ENCODE measurements at places on chromosomes 3 and 15.
A peak's percentile ranks its signal among the peaks of the same experiment; 100 is the strongest.

GRCh38 chr3:165440380-165440779, 244.2 kb upstream of the SLITRK3 start:
- DNase-seq = no peak

DNA sequence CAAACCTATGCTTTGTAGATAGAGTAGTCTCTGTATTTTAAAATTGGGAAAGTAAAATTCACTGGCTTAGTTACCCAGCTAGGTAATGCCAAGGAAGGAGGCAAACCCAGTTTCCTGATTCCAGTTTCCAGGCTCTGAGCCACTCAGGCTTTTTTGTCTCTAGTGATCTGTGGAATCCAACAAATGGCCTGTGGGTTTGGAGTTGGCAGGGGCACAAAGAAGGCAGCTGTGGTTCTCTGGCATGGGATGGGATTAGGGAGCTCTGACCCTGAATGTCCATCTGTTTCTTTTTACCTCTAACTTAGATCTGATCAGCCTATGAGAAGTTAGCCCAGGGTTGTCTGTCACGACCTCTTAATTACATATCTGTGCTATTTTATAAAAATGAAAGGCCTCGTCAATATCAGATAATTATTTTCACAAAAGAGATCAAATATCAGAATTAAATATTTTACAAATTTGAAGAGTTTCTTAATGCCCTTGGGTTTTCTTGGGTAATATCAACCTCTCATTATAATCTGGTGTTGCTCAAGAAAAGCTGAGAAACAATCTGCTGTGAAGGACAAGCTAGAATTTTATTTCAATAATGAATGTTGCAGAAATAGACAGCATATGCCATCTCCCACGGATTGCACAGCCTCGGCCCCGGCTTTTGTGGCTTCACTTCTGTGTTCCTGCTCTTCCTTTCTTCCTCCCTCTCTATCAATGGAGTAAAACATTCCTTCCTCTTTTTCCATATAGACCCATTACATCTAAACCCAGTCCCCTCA, 63.7 kb upstream of the DAZL start:
- no peak for DNase-seq

- no peak for DNase-seq
Measured at GRCh38 chr3:135440746-135441145, 524.8 kb upstream of the PPP2R3A start.

DNA sequence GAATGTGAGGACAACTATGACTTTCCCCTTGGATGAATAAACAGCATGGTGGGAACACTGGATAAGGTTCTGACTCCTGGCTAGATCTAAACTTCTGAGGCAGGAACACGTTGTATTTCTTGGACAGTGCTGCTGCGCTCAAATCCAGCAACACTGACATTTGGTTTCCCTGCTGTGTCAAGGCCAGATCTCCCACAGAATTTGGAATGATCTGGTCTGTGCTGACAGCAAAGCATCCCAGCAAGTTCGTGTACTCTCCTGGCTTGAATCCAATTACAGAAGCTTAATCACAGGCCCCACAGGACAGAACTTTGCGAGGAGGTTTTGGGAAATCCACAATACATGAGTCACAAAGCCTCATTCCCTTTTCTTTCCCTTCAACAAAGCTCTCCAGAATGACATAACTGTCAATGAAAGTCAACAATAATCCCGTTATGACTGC, 92.5 kb downstream of the ADAMTS9 start:
- DNase-seq = no peak

GRCh38 chr3:29335438-29335837, 54.6 kb downstream of the RBMS3 start:
- DNase-seq = peak; percentile 83

- DNase-seq = no peak
Measured at GRCh38 chr15:85419161-85419560, 38.8 kb downstream of the AKAP13 start.

GRCh38 chr15:68796576-68796975, 24.1 kb downstream of the ANP32A start:
- no peak for DNase-seq

DNA sequence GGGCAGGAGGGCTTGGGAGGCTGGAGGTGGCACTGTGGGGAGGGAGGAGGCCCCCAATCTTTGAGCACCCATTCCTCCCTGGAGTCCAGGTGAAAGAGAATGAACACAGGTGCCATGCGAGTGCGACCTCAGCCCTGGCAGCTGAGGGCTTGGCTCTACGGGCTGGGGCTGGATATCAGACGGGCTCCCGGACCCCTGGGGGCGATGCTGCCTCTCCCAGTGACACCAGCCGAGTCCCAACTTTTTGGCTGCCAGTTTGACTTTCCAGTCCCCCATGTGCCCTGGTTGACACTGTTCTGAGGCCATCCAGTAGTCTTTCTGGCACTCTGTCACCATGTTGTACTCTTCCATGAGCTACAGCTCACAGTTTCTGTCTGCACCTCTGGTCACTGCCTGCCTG, 1.2 kb downstream of the VILL start:
- DNase-seq = no peak

- no peak for DNase-seq
Measured at GRCh38 chr3:172146349-172146748, 107.0 kb downstream of the FNDC3B start.

DNA sequence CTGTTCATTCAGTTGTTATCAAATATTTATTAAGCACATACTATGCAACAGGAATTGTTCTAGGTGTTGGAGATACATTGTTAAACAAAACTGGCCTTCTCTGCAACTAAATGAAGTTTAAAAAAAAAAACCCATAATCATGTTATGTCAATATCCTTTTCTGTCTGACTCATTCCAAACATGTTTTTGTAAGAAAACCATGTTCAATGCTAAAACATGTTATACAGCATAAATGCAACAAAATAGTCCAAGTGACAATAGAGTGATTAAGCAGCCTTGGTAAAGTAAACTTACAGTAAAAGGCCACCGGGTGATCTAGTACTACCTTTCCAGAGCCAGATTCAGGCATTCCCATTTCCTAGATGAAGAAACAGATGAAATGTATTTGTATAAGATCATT, 278.0 kb upstream of the NECTIN3 start:
- no peak for DNase-seq

- DNase-seq = no peak
Measured at GRCh38 chr3:72158639-72159326, 373.8 kb upstream of the PROK2 start.

DNA sequence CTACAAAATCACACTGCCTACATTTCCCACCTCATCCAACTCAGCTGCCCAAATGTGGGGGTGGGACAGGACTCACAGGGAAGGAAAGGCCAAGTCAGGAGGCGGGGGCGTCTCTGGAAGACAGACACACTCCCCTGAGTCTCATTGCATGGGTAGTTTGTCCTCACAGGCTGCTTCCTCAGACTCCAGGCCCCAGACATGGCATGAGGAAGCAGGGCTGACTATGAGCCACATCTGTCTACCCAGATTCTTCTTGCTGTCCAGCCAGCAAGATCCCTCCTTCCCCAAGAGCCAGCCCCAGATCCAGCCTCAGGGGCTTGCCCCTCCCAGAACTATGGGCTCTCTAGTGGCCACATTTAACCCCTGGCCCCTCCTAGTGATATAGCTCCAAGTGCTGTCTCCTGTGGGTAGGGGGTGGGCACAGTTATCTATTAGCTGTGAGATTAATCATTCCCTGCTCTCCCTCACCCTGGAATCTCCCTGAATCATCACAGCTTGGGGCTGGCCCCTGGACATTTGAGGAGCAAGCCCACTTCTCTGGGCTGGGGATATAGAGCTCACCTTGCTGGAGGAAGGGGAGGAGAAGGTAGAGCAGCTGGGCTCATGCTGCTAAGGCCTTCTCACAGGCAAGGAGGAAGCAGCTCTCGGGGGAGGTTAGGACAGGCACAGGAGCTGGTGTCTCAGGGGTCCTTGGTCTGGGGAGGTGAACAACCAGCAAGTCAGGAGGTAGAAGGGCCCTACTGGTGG, 2.1 kb upstream of the CCDC33 start:
- no peak for DNase-seq

- DNase-seq = no peak
Measured at GRCh38 chr3:40178012-40178594, 131.4 kb upstream of the EIF1B start.

- DNase-seq = no peak
Measured at GRCh38 chr3:40582401-40583027, 57.8 kb downstream of the ZNF621 start.

DNA sequence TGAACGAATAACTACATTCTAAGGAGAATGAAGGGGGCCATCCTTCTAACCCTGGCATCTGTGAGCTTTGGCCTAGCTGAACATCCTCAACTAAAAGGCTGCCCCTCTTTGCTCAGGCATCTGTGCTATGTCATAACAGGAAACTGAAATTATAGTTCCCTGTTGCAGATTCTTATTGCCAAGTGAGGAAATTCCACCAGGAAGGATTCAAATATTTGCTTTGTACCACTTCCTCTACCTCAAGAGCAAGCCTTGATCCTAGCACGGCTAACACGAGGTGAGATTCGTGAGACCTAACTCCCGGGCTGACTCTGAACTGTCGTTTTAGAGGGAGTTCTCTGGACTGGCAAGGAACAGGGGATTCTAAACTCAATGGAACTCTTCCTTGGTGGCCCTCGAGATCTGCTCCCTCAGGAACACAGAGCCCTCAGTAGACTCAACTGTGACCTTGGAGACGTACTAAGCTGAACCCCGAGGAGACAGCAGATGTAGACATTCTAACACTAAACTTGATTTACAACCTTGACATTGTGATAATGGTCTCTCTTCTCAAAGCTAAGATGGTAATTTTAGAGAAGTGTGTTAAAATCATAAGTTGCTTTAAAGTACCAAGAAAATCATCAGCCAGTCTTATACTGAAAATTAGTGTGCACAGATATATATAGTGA, 4.2 kb downstream of the SPG21 start:
- DNase-seq = no peak

- no peak for DNase-seq
Measured at GRCh38 chr3:147737376-147737775, 328.2 kb downstream of the ZIC1 start.

GRCh38 chr3:80190051-80190450, 422.3 kb upstream of the ROBO1 start:
- no peak for DNase-seq

DNA sequence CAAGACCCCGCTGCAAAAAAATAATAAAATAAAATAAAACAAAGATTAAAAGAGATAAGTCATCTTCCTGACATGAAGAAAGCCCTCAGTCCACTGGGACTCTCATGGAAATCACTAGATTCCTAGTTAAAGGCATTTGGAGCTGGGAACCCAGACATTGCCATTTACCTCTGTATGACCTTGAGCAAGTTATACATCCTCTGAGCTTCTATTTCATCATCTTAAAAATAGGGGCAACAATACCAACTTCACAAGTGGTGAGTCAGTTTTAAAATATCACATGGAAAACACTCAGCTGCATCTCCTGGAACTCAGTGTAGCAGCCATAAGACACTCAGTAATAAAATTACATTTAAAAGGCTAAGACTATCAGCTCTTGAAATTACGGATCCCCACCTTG, 334.8 kb downstream of the ERC2 start:
- no peak for DNase-seq

DNA sequence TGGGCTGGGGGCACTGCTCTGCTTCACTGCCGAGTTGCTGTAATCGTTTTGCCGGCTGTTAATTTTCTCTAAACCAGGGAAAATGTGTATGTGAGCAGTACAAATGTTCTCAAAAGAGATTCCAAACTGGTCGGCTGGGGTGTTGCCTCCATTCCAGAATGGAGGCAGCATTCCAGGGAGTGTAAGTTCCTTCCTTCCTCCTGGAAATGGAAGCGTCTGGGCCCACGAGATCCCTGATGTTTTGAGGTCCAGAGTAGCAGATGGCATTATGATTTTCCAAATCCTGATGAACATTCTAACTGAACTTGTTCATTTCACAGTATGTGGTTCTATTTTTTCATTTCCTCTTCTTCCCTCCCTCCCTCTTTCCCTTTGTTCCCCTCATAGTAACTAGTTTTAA, 64.4 kb upstream of the SKOR1 start:
- no peak for DNase-seq

DNA sequence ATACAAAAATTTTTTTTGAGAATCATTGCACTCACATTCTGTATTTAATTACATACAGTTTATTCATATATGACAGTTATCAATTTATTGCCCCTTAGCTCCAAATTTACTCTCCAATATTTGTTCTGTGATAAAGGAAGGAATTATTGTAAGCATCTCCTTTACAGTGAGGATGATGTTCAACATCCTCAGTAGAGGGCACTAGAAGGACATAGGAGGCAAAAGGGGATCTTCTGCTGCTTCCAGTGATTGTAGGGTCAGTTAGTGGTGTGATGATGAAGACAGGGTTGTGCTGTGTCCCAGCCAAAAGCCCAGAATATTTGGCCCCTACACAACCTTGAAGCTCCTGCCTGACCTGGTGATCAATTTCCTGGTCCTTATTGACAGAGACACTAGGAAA, 89.9 kb upstream of the DCBLD2 start:
- no peak for DNase-seq

DNA sequence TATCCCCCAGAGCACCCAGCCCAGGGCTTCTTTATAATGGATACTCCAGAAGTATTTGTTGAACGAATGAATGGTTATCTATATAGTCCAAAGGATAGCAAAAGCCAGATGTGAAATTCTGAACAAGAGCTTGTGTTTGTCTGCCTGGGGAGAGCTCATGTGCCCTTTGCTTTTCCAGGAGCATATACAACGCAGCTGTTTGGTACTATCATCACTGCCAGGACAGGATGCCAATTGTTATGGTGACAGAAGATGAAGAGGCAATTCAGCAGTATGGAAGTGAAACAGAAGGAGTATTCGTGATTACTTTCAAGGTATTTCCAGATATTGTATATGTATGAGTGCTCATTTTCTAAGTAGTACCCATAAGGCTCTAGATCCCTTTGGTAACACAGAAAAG, 15.2 kb downstream of the DIS3L start:
- no peak for DNase-seq

GRCh38 chr3:23991683-23992628, 46.9 kb downstream of the NR1D2 start:
- DNase-seq = peak; percentile 36

DNA sequence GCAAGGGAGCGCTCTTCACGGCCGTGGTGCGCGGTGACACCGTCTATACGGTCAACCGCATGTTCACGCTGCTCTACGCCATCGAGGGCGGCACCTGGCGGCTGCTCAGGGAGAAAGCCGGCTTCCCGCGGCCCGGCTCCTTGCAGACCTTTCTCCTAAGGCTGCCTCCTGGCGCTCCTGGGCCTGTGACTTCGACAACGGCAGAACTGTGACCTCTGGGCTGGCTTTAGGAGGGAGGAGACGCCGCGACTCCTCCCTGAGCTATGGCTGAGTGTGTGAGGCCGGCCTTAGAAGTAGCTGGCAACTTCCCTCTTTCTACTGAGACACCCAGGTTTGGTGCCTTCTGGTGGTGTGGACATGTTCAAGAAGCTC, 1.4 kb downstream of the KBTBD13 start:
- DNase-seq = no peak

DNA sequence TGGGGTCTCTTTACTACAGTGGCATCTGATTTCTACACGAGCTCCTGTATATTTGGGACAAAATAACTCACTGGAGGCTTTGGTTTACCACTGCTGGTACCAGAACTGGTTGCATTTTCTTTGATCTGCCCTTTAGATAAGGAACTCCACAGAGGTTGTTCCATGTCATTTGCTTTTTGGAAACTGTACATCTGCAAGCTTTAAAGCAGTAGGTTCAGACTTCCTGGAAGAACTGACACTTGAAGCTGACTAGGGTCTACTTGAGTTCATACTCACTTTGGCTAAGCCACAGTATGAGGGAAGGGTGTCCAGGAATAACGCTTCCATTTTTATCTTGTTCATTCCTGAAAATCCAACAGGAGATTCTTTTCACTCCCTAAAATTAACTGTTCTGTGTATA, 86.4 kb downstream of the WWTR1 start:
- DNase-seq = no peak

- no peak for DNase-seq
Measured at GRCh38 chr3:113070072-113070640, 79.4 kb downstream of the GTPBP8 start.

GRCh38 chr3:115687721-115688120, 64.4 kb downstream of the GAP43 start:
- no peak for DNase-seq

Measured in NCI-H1048 (cell line).